ENCODE measurements at places on chromosomes 1 and 21.

- DNase-seq = no peak
These were observed 37.8 kb downstream of the SGIP1 start for GRCh38 chr1:66571789-66572188.

DNA sequence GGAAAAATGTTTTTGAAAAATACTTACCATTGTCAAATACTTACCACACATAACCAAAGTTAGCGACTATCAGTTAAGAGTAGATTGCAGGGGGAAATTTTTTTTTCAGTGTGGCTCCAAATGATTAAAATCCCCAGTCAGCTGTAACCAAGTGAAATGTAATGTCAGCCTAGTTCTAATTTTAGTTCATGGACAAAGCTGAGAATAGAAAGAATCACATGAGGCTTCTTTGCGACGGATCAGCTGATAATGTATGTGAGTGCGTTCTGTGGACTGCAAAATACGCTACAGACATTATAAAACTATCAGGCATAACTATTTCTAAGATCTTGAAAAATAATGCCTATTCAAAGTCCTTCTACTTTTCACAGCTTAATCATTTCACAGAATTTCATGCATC lies at the start of gene LRRC39:
TSS of gene LRRC39 (minus strand) at position 166 of the 400 bp plus-strand sequence. CDS start 9,740 bp downstream, outside the sequence.
- no peak for DNase-seq

DNA sequence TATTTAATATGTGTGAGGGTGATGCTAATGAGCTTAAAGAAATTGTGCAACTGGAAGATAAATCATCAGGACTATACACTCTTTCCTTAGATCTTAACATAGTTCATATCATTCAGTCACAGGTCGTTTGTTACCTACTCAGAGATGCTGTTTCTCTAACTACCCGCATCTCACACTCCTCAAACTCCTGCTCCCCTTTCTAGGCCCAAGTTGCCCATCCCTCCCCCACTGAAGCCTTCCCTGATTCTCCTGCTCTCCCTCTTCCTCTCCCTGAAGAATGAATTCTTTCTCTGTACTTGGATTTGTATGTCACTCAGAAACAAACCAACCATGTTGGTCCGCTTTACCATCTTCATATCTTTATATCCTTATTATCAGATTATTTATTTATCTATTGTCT lies 9.1 kb downstream of the SH3GLB1 start:
- no peak for DNase-seq

- DNase-seq = no peak
These were observed 22.5 kb downstream of the IQGAP3 start for GRCh38 chr1:156549831-156550230.

DNA sequence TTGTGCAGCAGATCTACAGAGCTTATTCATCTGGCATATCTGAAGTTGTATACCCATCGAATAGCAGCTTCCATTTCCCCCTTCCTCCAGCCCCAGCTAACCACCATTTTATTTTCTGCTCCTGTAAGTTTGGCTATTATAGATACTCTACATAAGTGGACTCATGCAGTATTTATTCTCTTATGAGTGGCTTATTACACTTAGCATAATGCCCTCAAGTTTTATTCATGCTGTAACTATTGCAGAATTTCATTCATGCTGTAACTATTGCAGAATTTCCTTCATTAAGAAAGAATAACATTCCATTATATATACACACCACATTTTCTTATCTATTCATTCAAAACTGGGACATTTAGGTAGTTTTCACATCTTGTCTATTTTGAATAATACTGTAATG lies 30.5 kb upstream of the IFI16 start:
- DNase-seq = no peak
